ENCODE measurements at places on chromosomes 2 and 18. TPM values are rescaled to one million over a fixed set of nuclear protein-coding genes. Genes with fewer than 3 reads are reported as not detected.

- peaks cover 6% of the 10 kb centered on the region for H3K27me3 ChIP-seq
- H3K27ac ChIP-seq, result no peak overlapping the region
- H3K4me3 ChIP-seq, result no peak overlapping the region
- peaks cover 3% of the 10 kb centered on the region for H3K36me3 ChIP-seq
- DNase-seq, result no peak
Measured at GRCh38 chr2:60331115-60331809, 222.2 kb downstream of the BCL11A start.

- no peak for DNase-seq
- no peak overlapping the region for H3K27ac ChIP-seq
- H3K36me3 ChIP-seq, result no peaks in the 10 kb centered on the region
- H3K4me3 ChIP-seq, result no peak overlapping the region
- no peaks in the 10 kb centered on the region for H3K4me1 ChIP-seq
Measured at GRCh38 chr2:155519529-155520130, 812.9 kb downstream of the NR4A2 start.

DES gene
- total RNA-seq, result 0.39 TPM

GRCh38 chr2:128442053-128442751 is 123.5 kb upstream of the HS6ST1 start:
- H3K4me3 ChIP-seq, result no peak overlapping the region
- H3K36me3 ChIP-seq, result no peaks in the 10 kb centered on the region
- peaks cover 3% of the 10 kb centered on the region for H3K27me3 ChIP-seq
- no peak for DNase-seq

TTN gene
- 1.8 TPM for total RNA-seq

FABP1 gene
- total RNA-seq, result not detected

DNA sequence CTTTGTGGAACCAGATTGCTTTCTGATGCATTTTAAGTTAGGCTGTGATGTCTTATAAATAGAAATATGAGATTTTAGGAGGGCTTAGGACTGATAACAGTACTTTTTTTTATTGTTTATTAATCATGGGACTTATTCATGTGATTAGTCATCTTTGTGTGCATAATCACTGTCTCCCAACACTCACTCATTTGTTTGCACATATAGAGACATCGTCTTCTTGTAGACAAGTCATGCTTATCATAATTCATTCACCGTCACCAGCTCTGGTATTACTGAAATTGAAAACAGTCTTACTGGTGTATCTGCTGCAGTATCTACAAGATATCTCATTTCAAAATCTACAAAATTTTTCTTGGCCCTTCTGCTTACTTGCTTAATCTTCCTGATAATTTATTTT is 45.8 kb downstream of the WDR7 start:
- H3K27ac ChIP-seq, result no peak overlapping the region
- no peaks in the 10 kb centered on the region for H3K4me1 ChIP-seq
- H3K36me3 ChIP-seq, result no peaks in the 10 kb centered on the region
- no peak for DNase-seq

DNA sequence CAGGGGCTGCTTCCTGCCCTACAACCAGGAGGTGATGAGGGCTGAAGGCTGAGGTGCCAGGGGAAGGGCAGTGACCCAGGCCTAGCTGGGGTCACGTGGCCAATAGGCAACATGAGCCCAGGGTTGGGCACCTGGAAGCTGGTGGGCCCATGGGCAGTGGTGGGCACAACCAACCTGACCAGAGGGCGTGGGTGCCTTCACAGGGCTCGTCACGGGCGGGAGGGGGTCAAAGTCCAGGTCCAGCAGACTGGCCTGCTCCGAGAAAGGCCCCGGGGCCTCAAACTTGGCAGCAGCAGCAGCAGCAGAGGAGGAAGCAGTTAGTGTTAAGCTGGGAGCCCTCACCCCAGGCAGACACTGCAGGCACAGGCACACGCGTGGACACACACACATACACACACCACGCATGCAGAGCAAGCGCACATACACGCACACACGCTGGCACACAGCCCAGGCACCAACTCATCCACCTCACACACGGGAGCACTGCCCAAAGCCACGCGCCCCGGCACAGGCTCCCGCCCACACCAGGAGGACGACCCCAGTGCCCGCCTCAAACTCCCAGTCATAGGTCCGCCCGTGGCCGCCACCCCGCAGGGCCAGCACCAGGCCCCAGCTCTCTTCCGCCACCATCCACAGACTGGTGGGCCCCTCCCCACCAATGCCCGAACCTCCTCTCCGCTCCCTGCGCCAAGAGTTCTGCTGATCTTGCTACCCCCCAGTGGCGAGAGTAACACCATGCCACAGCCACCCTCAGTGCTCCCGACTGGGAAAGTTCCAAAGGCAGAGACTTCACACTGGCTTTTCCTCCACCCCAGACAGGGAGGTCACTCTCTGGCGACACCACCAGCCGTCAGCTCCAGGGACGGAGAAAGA is 53.0 kb downstream of the BIN1 start:
- peak overlapping the region; percentile 10 for H3K4me3 ChIP-seq
- no peak overlapping the region for H3K27ac ChIP-seq
- peaks cover 3% of the 10 kb centered on the region for H3K4me1 ChIP-seq

- no peaks in the 10 kb centered on the region for H3K4me1 ChIP-seq
- no peak overlapping the region for H3K4me3 ChIP-seq
- no peaks in the 10 kb centered on the region for H3K27me3 ChIP-seq
- no peak overlapping the region for H3K27ac ChIP-seq
- no peak for DNase-seq
Measured at GRCh38 chr18:73879766-73880165, 267.9 kb downstream of the FBXO15 start.

POTEC gene
- not detected for total RNA-seq

SEPTIN10 gene
- 0.56 TPM for total RNA-seq

DNA sequence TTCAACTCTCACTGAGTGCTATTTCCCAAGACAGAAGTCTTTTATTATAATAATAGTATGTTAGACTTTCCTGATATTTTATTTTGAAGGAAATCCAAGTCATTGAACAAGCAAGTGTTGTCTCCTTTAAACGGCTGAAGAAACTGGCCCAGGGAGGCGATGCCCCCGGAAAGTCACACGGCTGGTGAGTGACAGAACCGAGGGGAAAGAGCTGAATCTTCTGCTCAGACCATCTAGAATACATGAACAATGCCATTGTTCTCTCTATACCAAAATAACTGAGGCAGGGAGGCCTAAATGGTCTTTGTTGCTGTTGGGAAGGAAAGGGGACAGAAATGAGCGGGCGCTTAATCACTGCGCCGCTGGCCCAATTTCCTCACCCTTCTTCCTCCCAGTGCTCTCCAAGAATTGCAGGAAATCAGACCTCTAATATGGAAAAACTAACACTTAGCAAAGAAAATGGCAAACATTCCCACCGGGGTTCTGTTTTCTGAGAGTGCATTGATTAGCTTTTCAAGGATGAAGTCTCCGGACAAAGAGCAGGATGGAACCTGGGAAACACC is 101.5 kb downstream of the KLF7 start:
- H3K27ac ChIP-seq, result no peak overlapping the region
- H3K4me1 ChIP-seq, result peaks cover 10% of the 10 kb centered on the region
- no peak overlapping the region for H3K4me3 ChIP-seq
- H3K27me3 ChIP-seq, result peaks cover 5% of the 10 kb centered on the region
- no peaks in the 10 kb centered on the region for H3K36me3 ChIP-seq
- DNase-seq, result no peak

RGPD4 gene
- total RNA-seq, result 0.64 TPM

- peaks cover 66% of the 10 kb centered on the region for H3K27me3 ChIP-seq
- DNase-seq, result no peak
- H3K36me3 ChIP-seq, result no peaks in the 10 kb centered on the region
- H3K4me3 ChIP-seq, result peak overlapping the region; percentile 37
- no peak overlapping the region for H3K27ac ChIP-seq
Measured at GRCh38 chr2:42048299-42049220, 739 bp downstream of the PKDCC start.

GRCh38 chr18:50453014-50453680 is 78.3 kb downstream of the SKA1 start:
- no peaks in the 10 kb centered on the region for H3K4me1 ChIP-seq
- no peak overlapping the region for H3K27ac ChIP-seq
- no peak overlapping the region for H3K4me3 ChIP-seq

GRCh38 chr2:149342509-149342908 is 12.1 kb downstream of the LYPD6 start:
- H3K4me3 ChIP-seq, result no peak overlapping the region
- H3K27ac ChIP-seq, result no peak overlapping the region
- H3K36me3 ChIP-seq, result peaks cover 2% of the 10 kb centered on the region
- H3K27me3 ChIP-seq, result peaks cover 7% of the 10 kb centered on the region
- no peaks in the 10 kb centered on the region for H3K4me1 ChIP-seq

Data from activated naive CD8-positive, alpha-beta T cell treated with anti-CD3 and anti-CD28 coated beads for 36 hours (primary cell).